Epithelial cell of alveolus of lung (primary cell): ENCODE measurements at places on chromosomes 2 and 18. TPM values are rescaled to one million over a fixed set of nuclear protein-coding genes. Genes with fewer than 3 reads are reported as not detected.

RIT2 gene
- not detected in 2 replicates for total RNA-seq

STPG4 gene
- total RNA-seq = 1.0 TPM in 1 of 2 replicates, not detected in the other

UXS1 gene
- 29.5 and 61.7 TPM in 2 replicates for total RNA-seq

WNT10A gene
- 0.08 TPM in 1 of 2 replicates, not detected in the other for total RNA-seq

LBX2 gene
- 0.64 and 3.1 TPM in 2 replicates for total RNA-seq
